ENCODE measurements at places on chromosomes 11 and 22.

DNA sequence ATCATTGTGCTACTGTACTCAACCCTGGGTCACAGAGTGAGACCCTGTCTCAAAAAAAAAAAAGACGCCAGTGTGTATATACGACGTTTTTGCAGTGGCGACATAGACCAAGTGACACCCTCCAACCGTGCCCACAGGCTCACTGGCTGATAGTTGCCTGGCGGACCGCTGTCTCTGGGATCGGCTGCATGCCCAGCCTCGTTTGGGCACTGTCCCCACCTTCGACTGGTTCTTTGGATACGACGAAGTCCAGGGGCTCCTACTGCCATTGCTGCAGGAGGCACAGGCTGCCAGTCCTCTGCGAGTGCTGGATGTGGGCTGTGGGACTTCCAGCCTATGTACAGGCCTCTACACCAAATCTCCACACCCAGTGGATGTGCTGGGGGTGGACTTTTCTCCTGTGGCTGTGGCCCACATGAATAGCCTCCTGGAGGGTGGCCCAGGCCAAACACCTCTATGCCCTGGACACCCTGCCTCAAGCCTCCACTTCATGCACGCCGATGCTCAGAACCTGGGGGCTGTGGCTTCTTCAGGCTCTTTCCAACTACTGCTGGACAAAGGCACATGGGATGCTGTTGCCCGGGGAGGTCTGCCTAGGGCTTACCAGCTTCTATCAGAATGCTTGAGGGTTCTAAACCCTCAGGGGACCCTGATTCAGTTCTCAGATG, 1.3 kb downstream of the CSKMT start:
- DNase-seq, result no peak

DNA sequence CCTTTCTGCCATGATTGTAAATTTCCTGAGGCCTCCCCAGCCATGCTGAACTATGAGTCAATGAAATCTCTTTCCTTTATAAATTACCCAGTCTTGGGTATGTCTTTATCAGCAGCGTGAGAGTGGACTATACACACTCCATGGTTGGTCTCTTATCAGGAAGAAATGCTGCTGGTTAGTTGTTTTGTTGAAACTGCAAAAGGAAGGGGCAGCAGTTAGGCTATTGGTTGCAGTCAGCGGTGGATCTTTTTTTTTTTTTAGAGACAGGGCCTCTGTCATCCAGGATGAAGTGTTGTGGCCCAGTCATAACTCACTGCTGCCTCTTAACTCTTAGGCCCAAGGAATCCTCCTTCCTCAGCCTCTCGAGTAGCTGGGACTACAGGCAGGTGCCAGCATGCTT, 51.7 kb downstream of the HSD17B12 start:
- DNase-seq, result no peak

- no peak for DNase-seq
Measured at GRCh38 chr11:114277637-114278341, 18.4 kb upstream of the NNMT start.

- no peak for DNase-seq
Measured at GRCh38 chr11:69381681-69382130, 87.8 kb downstream of the MYEOV start.

DNA sequence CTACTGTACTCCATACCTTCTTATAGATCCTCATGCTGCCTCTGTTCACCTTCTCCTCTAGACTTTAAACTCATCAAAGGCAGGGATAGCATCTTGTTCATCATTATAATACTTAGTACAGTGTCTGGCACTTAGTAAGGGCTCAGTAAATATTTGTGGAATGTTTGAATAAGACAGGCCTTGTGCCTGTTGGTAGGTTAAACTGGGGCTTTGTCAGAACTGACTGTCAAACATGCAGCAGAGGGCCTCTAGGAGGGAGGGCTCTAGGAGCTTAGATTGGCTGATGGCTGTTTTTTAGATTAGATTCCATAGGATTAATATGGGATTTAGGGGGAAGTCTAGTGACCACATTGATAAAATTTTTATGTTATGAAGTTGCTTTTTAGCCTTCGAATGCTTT, 70.8 kb downstream of the RNF169 start:
- DNase-seq, result no peak

GRCh38 chr11:8384199-8384821, 120.6 kb upstream of the LMO1 start:
- no peak for DNase-seq

GRCh38 chr11:270451-271318, 7.5 kb upstream of the NLRP6 start:
- no peak for DNase-seq

DNA sequence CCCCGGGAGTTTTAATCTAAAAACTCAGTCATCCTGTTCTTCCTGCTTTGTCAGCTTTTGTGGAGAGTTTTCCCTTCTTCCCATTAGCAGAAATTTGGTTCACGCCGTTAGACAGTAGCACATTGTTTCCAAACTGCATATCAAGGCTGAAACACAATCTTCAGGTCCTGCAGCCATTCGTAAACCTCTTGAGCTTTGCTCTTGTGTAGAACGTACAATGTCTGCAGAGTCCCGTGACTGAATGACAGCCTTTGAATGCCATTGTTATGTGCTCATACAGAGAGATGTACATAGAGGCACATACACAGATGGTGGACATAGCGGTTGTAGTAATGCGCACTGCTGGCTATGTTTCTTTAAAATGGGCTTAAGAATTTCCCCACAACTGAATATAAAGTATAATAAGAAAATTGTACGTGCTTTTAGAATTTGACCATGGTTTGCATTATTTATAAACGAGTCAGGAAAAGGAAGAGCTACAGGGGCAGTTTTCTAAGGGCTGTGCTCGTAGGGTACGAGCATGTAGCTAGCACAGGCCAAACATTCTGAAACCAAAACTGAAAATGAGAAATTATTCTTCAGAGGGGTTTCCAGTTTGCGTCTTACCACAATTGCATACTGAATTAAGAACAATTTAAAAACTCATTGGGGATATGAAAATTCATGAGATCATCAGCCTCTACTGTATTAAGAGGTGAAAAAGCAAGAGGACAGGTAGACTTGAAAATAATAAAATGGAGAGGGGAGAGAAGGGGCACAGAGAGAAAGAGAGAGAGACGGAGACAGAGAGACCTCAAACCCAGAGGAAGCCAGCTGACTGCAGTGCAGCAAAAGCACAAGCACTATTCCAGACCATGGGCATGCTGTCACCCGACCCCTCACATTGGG, 310.1 kb downstream of the CADM1 start:
- DNase-seq, result no peak

DNA sequence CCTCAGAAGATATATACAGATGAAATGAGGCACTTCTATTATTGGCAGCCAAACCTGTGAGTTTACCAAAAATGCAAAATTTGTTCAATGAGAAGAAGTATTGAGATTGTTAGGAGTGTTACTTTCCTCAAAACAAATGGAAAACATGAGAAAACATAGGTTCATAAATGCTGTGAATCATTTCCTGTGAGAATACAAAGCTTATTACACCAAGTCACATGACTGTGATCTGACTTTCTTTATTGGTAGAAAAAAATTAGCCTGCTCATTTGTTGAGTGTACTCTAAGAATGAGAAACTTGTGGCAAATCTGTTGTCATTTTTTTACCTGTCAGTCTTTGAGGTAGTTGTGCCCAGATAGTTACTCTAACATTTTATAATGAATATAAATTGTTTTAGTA, 215.1 kb downstream of the TMEM135 start:
- DNase-seq, result no peak

GRCh38 chr11:130915603-130916237, 559 bp downstream of the SNX19 start:
- DNase-seq, result no peak

DNA sequence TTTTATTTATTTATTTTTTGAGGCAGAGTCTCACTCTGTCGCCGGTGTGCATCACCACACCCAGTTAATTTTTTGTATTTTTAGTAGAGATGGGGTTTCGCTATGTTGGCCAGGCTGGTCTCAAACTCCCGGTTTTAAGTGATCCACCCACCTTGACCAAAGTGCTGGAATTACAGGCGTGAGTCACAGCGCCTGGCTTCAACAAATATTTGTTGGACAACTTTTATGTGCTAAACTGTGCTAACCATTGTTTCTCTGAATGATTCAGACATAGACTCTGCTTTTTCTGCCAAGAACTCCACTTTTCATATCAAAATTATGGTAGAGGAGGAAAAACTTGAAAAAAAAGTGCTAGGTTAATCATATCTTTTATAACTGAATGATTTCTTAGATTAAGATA, 36.3 kb downstream of the MMP7 start:
- DNase-seq, result no peak

DNA sequence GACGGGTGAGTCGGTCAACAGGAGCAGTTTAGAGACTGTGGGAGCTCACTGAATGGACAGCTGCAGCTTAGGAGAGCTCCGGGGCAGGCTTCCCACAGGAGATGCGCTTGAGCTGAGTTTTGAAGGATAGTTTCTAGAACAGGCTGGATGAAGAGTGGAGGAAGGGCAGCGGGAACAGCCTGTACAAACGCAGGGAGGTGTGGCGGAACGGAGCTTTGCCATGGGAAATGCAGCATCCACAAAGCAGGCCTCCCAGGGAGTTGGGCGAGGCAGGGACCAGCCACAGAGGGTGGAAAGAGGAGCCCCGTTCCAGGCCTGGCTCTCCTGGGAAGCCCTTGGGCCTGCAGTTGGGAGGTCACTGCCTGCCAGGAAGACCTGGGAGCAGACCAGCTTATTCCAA, 26.8 kb upstream of the TEF start:
- DNase-seq, result no peak

DNA sequence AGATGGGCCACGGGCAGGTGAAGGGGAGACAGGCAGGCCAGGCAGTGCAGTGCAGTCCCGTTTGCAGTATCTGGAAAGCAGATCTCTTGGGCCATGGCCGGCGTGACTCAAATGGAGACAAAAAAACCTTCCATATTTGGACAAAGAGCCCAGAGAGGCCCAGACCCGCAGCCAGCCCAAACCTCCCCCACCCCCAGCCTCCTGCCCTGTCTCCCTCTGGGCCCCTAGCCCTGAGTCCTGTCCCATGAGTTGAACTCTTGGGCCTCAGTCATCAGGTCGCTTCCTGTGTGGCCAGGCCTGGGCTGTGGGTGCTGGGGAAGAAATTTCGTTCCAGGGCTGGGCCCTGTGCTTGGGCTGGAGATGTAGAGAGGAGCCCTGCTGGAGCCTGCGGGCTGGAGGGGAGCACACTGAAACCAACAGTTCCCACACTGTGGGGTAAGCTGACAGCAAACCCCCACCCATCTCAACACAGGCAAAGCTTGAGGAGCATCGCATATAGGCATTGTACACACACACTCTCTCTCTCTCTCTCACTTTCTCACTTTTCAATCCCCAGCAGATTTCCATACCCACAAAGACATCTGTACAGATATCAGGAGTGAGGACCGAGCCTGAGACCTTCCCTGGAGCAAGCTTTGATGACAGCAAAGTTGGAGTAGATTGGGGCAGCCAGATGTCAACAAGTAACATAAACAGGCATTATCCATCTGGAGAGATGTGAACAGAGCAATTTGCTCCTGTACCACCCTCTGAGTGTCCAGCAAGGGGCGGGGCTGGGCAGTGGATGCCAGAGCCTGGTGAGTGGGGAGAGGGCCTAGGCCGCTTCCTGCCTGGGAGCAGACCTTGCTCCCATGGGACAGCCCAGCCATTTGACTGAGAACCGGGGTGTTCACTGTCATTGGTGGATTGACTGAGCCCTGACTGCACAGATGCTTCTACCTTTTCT, 17.2 kb downstream of the ARHGEF17 start:
- DNase-seq, result no peak

DNA sequence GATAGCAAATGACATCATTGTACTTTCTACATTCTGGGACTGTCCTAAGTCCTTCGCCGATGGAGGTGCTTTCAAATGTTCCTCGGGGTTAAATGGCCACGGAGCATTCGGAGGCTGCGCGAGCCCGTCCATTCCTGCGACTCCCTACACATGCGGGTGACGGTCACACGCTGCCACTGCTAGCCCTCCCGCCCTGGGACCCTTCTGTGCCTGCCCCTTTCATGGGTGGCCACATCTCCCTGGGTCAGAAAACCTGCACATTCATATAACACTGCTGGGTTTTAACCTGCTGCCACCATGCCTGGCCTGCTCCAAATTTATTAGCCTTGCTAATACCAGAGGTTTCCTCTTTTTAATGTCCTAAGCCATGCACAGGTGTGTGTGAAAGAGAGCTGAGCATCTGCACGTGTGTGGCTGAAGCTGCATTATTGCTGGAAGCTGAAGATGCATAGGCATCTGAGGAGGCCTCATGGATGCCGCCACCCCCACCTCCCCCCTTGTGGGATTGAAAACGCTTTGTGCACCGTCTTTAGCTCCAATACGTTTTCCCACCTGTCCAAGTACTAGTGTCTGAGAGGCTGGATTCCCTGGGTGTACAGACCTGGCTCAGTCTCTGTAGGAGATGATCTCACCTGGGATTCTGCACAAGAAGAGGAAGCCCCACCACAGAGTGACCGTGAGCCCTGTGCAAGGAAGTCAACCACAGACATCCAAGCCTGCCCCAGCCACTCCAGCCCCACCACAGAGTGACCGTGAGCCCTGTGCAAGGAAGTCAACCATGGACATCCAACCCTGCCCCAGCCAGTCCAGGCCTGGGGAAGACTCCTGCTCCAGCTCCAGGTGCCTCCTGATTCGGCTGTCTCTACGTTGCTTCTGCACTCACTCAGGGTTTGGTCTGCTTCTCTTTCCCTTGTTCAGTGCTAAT, 626.4 kb downstream of the BRD1 start:
- no peak for DNase-seq

- no peak for DNase-seq
Measured at GRCh38 chr22:46031066-46031465, 54.1 kb upstream of the WNT7B start.

- DNase-seq, result no peak
Measured at GRCh38 chr22:35043252-35043933, 22.6 kb upstream of the ISX start.

DNA sequence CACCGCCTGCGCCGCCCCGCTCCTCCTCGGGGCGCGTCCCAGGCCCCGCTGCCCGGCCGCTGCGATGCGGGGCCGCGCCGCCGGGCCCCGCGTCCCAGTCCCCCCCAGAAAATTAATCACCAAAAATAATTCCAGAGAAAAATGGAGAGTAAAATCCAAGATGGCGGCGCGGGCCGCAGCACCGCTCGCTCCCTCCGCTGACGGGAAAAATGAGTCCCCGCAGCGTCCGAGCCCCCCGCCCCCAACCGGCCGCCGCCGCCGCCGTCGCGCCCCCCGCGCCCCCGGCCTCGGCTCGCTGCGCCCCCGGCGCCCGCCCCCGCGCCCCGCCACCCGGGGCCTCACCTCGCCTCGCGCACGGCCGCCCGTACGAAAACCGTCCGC, at the start of gene KMT5B:
KMT5B (minus strand) TSS at position 162 of the 381 bp plus-strand sequence. CDS start 23,220 bp downstream, outside the sequence.
- peak; percentile 26 for DNase-seq

GRCh38 chr11:65981101-65981740, 19.7 kb downstream of the SART1 start:
- no peak for DNase-seq

DNA sequence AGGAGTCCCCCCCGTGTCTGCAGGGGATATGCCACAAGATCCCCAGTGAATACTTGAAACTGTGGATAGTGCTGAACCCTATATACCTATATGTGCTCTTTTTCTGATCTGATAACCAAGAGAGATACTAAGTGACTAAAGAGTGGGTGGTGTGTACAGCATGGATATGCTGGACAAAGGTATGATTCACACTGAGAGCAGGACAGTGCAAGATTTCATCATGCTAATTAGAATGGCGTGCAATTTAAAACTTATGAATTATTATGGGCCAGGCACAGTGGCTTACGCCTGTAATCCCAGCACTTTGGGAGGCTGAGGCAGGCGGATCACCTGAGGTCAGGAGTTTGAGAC, 90.2 kb upstream of the ALKBH3 start:
- DNase-seq, result no peak
